Upper lobe of left lung (tissue), 6 donors: ENCODE measurements at places on chromosomes 7 and 10.

GRCh38 chr10:49400365-49400764, 4.5 kb upstream of the DRGX start:
- no peak overlapping the region for H3K4me3 ChIP-seq
- no peak for DNase-seq
- peaks cover 31% of the 10 kb centered on the region for H3K4me1 ChIP-seq

DNA sequence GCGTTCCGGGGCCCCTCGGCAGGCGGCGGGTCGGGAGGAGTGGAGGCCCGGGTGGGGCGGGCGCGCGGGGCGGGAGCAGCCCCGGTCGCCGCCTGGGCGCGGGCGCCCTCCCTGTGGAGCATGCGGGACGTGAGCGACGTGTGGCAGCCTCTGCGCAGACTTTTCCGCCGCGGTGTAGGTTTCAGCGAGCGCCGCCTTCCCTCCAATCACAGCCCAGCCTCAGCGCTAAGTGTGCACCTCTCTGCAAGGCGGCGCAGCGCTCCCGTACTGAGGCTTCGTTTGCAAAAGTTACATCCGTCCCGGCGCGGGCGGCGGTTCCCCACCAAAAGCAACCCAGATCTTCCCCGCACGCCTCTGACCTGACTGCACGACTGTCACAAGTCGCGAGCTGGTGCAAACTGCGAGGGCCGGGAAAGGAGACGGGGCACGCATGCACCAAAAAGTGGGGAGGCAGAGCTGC, 1.2 kb upstream of the PFKFB3 start:
- peak; percentile 81 for DNase-seq
- H3K27me3 ChIP-seq: no peaks in the 10 kb centered on the region
- no peaks in the 10 kb centered on the region for H3K36me3 ChIP-seq
- H3K4me1 ChIP-seq: peaks cover 55% of the 10 kb centered on the region

DNA sequence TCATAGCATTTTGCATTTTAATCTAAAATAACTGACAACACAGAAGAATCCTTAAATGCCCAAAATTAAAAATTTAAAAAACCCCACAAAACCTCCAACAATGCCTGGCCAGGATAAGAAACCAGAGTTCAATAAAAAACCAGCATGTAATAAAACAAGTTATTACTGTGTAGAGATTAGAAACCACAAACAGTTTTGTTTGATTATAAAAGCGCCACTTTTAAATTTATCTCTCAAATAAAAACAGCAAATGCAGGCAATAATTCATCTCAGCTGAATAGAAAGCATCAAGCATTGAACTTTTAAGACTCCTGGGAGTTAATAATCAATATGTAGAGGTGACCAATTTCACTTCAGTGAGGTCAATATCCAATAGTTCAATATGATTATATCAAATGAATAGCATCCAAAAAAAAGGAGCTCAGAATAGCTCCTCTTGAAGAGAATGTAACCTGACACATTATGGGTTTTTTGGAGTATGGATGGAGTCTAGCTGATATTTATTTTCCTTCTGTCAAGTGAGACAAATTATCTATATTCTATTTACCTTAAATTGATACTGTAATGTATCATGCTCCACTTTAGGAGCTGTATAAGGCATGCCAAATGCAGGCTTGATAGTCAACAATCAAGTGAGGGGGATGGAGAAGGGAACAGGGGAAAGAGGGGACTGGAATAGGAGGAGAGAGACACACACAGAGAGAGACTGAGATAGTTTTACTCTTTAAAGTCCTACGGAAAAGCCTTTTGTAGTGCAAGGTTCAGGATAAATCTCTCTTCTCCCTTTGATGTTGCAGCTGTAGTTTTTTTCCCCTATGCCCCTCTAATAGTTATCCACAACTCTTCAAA, 130.9 kb downstream of the RSU1 start:
- no peaks in the 10 kb centered on the region for H3K36me3 ChIP-seq
- no peaks in the 10 kb centered on the region for H3K4me1 ChIP-seq
- no peak overlapping the region for H3K4me3 ChIP-seq
- no peaks in the 10 kb centered on the region for H3K27me3 ChIP-seq

- no peaks in the 10 kb centered on the region for H3K4me1 ChIP-seq
- H3K27me3 ChIP-seq: no peaks in the 10 kb centered on the region
- no peak overlapping the region for H3K27ac ChIP-seq
- DNase-seq: no peak
- H3K4me3 ChIP-seq: no peak overlapping the region
These were observed 3.5 kb upstream of the CCL24 start for GRCh38 chr7:75817116-75817515.

DNA sequence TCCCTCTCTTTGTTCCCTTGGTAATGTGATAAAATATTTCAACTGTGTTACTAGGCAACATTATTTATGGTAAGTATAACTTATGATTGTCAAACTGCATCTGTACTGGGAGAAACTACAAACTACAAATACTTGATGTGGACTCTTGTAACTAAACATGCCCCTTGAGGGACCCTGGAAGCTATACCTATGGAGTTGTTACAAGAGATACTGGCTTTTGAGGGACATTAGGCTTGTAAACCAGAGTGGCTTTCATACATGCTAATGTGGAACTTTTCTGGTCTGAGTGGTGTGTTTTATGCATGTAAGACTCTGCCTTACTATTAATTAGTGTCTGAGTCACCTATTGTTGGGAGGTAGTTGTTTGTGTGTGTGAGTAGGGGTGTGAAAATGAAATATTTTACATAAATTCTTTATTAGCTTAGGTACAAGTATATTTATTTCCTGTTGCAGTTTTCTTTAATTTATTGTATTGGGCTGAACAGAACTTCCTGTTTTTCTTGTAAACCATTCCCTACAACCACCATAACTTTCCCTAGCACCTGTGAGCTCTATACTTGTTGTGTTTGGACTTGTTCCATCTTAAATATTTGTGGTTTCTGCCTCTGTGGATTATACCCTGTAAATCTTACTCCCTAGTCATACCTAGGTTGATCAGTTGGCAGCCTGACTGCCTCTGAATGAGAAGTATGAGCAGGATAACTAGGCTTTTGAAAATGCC, 49.8 kb downstream of the STK31 start:
- no peaks in the 10 kb centered on the region for H3K4me1 ChIP-seq
- no peak for DNase-seq
- no peaks in the 10 kb centered on the region for H3K36me3 ChIP-seq
- no peak overlapping the region for H3K4me3 ChIP-seq

- no peak for DNase-seq
- H3K36me3 ChIP-seq: no peaks in the 10 kb centered on the region
- no peak overlapping the region for H3K27ac ChIP-seq
- no peaks in the 10 kb centered on the region for H3K27me3 ChIP-seq
- H3K4me3 ChIP-seq: no peak overlapping the region
These were observed 61.7 kb downstream of the C10orf105 start for GRCh38 chr10:71657604-71658466.

- no peak for DNase-seq
- no peak overlapping the region for H3K4me3 ChIP-seq
- H3K27me3 ChIP-seq: no peaks in the 10 kb centered on the region
These were observed 271.6 kb downstream of the CACNA2D1 start for GRCh38 chr7:82172017-82172416.

DNA sequence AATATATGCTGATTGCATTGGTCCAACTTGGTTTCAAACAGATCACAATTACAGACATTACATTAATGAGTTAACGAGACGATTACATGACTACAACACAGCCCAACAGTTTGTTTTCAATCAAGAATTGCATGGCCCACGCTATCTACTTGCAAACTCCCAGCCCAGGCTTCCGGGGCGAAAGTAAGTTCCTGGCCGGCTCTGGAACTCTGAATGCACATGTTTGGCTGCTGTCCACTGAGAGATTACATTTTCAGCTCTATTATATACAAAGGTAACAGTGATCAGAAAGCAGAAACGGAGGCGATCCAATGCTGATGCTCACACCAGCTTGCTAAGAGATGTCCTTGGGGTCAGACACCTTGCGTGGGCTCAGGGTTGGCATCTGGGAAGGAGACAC, 206.3 kb downstream of the FANK1 start:
- no peak overlapping the region for H3K27ac ChIP-seq
- no peaks in the 10 kb centered on the region for H3K4me1 ChIP-seq
- H3K27me3 ChIP-seq: no peaks in the 10 kb centered on the region
- no peaks in the 10 kb centered on the region for H3K36me3 ChIP-seq
- no peak overlapping the region for H3K4me3 ChIP-seq
- DNase-seq: no peak

DNA sequence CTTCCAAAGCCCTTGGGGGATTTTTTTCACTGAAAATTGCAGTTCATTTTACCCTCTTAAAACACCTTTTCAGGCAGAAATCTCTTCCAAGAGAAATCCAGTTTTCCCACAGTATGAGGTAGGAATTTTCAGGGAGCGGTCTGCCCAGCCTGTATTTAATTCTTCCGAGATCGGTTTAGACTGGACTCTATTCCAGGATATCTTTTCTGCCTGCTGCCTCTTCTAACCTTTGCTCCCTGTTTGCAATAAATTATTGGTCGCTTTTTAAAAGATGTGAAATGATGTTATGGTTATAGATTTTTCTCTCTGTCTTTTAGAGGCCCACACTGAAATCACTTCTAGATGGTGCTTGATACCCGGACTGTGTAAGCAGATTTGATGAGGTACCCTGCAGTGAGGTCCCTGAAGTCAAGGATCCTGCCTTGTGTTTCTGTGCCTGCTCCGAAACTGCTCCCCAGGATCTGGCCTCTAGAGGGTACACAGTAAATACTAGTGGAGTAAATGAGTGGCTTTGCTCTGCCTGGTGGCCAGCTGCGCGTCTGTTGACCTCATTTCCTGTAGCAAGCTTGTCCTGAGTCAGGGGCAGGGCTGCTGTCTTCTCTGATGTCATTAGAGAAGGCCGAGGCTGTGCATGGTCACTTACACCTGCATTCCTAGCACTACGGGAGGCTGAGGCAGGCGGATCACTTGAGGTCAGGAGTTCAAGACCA, 191.6 kb downstream of the FANK1 start:
- no peaks in the 10 kb centered on the region for H3K36me3 ChIP-seq
- no peaks in the 10 kb centered on the region for H3K27me3 ChIP-seq
- H3K27ac ChIP-seq: no peak overlapping the region
- no peak overlapping the region for H3K4me3 ChIP-seq
